ENCODE measurements at places on chromosomes 12 and 14.

DNA sequence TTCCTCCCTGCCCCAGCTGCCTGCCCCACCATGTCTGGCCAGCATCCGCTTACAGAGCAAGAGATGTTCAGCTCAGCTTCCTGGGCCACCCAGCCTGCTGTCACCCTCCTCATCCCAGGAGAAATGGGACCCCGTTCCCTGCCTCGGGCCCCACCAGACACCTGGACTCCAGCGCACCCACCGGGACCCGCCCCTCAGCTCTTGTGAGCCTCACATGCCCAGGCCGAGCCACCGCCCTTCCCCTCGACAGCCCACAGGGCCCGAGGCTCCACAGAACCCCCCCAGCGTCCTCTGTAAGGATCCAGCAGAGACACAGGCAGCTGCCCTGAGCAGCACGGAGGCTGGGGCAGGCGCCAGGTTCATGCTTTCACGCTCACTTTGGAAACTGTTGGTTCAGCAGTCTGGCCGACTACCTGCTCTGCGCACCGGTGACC, 18.4 kb upstream of the C14orf180 start:
- no peak for DNase-seq

- DNase-seq, result no peak
Measured at GRCh38 chr14:92578511-92578910, 64.9 kb downstream of the RIN3 start.

GRCh38 chr12:3117144-3117581, 40.0 kb downstream of the TSPAN9 start:
- no peak for DNase-seq

- no peak for DNase-seq
Measured at GRCh38 chr12:10557329-10557728, 51.6 kb downstream of the EIF2S3B start.

GRCh38 chr12:42217656-42218055, 20.4 kb downstream of the YAF2 start:
- DNase-seq, result no peak

- no peak for DNase-seq
Measured at GRCh38 chr12:114904254-114905003, 220.5 kb upstream of the TBX3 start.

DNA sequence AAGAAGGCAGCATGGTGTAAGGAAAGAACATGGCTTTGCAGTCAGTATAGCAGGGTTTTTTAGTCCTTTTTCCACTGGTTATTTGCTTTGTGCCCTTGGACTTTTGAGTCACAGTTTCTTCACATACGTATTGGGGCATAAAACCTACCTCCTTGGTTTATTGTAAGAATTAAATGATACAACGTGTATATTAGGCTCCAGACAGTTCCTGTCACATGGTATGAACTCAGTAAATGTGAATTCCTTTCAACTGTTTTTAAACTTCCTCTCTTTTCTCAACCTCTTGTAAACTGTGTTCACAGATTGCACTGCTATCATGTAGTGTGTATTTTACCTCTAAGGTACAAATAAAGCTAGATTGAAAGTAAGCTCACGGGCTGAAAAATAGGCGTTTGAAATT, 29.5 kb downstream of the MSRB3 start:
- DNase-seq, result no peak

GRCh38 chr12:28457785-28458184, 267.5 kb downstream of the CCDC91 start:
- no peak for DNase-seq

DNA sequence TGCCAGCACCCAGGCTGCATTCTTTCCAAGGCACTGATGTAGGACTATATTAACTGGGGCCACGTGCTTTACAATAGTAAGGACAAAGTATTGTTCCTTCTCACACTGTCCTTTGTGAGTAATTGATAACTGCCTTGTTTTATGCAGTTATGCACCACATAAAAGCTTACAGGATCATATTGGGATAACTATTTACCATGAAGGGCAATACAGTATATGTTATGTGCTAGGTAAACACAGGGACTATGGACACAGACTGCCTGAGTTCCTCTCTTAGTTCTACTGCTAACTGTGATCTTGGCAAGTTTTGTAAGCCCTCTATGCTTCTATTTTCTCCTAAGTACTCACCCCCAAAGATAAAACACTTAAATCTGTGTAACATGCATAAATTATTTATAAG, 183.7 kb downstream of the NOVA1 start:
- DNase-seq, result no peak

DNA sequence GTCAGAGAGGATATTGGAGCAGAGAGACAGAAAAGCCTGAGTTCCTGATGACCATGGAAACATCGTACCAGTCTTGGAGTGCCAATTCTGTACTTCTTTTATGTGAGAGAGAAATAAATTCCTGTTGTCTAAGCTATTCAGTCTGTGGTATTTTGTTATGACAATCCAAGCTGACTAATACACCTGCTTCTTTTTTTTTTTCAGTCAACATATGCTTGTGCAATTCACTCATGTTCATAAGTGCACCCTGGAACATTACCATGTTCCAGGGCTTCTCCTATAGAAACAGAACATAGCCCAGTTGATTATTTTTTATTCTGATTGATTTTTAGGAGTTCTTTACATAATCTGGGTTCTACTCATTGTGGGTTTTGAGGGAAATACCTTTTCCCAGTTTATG, 1.7 kb upstream of the CHPT1 start:
- no peak for DNase-seq

DNA sequence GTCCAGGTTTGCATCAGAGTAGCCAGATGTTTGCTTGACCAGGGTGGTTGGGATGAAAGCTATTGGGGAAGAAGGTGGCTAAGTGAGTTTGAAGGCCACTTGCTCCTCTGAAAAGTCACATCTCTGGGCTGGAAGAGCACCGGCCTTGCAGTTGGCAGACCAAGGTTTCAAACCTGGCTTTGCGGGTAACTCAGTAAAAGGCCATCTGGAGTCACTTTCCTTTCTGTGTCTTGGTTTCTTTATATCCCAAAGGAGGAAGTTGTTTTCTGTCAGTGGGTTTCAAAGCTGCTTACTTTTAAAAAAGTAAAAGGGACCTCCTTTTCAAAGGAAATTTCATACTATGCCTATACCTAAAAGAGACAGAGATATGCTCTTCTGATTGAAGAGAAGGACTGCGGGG, 26.2 kb upstream of the CMA1 start:
- DNase-seq, result no peak

GRCh38 chr12:54199917-54200316, 11.1 kb upstream of the SMUG1 start:
- no peak for DNase-seq

DNA sequence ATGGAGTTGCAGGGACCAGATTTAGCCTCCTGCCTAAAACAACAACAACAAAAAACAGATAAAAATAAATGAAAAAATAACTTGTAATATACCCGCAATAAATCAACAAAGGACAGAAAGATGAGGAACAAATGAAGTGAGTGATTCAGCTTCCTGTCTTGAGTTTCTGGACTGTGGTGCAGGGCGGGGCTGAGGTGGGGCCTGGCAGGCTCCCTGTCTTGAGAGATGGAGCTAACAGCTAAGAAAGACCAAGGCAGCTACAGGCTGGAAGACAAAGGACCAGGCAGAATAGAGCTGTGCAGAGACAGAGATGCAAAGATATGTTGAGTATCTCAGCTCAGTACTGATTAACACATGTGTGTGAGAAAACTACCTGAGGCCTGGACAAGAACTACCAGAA, 879.2 kb downstream of the AACS start:
- DNase-seq, result no peak

DNA sequence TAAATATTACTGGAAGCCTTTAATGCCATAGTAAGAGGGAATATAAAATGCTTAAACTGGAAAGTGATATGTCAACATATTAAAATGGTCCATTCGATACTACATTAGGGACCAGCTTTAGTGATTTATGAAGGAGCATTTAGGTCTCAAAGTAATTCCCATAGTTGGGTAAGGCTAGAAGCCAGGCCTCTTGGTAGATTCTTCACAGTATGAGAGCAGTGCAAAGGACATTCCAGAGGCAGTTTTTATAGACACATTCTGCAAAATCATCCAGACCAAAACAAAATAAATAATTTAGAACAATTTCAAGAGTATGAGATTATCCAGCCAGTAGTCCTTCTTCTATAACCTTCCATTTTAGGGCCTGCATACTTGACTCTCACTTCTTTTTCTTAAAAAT, 142.6 kb upstream of the PDZRN4 start:
- no peak for DNase-seq

GRCh38 chr14:55705651-55706364, 125.8 kb downstream of the KTN1 start:
- DNase-seq, result no peak

GRCh38 chr14:105192866-105193731, 12.0 kb upstream of the NUDT14 start:
- DNase-seq, result no peak

GRCh38 chr12:48356041-48356768, 5.5 kb upstream of the ZNF641 start:
- no peak for DNase-seq

Data from activated gamma-delta T cell (primary cell).